ENCODE measurements at places on chromosomes 4 and X. TPM values are rescaled to one million over a fixed set of nuclear protein-coding genes. Genes with fewer than 3 reads are reported as not detected.

Gene RTL5
- 21.2 TPM for polyA plus RNA-seq

Gene CPLX1
- 1.7 TPM for polyA plus RNA-seq

Gene CT45A1
- polyA plus RNA-seq, result 7.1 TPM

GRCh38 chrX:154661899-154662298 lies 8.5 kb upstream of the CTAG2 start:
- DNase-seq, result no peak

GRCh38 chrX:39816871-39817731 lies 280.7 kb downstream of the BCOR start:
- DNase-seq, result no peak

- DNase-seq, result no peak
Observed at GRCh38 chrX:18789916-18790315, 82.5 kb downstream of the PPEF1 start.
